ENCODE measurements at places on chromosomes 6 and 20.

GRCh38 chr6:163243083-163243482 is 171.4 kb upstream of the QKI start:
- DNase-seq = no peak

- no peak for DNase-seq
These were observed 58.5 kb upstream of the SLC22A16 start for GRCh38 chr6:110534731-110535492.

DNA sequence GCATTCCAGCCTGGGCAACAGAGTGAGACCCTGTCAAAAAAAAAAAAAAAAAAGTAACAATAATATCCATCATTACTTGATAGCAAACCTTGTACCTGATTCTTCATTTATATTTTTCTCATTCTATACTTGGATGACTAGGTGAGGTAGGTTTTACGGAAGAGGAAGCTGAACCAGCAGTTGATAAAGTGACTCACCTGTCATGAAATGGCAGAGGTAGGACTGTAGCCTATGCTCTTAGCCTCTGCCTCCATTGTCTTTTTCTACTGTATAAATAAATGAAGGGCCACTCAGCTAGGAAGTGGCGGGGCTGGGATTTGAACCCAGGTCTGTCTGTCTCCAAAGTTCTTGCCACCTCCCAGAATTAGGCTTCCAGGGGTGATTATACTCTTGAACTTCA is 20.7 kb upstream of the EPB41L1 start:
- no peak for DNase-seq

DNA sequence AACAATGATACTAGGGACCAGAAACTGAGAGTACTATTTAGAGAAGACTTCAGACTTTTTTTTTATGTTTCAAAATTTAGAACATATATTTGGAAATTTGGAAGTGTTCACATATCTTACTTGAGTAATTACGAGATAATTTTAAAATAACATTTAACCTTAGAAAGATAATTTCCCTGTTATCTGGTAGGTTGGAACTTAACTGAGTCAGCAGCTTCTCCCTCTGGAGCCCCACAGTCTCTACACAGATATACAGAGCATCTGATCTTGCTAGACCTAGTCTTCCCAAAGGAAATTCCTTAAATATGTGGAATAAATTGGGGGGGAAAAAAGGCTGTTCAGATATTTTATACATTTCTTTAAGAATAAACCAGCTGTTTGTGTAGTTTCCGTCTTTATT is 48.6 kb downstream of the TSPYL4 start:
- no peak for DNase-seq

DNA sequence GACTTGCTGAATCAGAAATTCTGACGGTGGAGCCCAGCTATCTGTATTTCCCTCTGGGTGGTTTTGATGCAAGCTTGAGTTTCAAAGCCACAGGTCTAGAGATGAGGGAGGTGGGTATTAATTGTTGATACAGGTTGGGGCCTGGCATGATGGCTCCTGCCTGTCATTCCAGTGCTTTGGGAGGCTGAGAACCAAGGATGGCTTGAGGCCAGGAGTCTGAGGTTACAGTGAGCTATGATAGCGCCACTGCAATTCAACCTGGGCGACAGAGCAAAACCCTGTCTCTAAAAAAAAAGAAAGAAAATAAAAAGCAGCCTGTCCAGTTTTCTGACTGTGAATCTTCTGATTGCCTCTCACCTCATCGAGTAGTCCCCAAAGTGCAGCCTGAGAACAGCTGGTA is 184.8 kb upstream of the SASH1 start:
- no peak for DNase-seq

- no peak for DNase-seq
These were observed 14.6 kb upstream of the LTV1 start for GRCh38 chr6:143828572-143828971.

DNA sequence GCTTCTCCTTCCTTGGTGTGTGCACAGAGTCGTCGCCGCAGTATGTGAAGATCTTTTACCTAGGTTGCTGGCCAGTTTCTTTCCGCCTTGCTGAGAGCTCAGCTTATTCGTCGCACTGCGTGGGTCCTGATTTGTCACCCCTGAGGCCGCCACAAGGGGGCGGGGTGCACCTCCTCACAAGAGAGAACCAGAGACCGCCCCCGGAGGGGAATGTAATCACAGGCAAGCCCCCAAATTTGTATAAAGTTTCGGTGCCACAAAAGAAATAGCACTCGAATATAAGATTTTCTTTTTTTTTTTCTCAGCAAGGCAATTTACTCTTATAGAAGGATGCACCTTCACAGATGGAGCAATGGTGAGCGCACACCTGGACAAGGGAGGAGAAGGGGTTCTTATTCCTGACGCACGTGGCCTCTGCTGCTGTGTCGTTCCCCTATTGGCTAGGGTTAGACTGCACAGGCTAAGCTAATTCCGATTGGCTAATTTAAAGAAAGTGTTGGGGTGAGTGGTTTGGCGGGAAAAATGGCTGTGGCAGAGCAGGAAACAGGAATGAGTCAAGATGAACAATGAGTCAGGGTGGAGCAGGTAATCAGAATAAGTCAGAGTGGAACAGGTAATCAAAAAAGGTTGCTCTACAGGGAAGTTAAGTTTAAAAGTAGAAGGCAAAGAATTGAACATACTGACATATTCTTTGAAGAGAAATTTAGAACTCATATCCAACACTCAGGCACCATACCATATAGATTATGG is 19.5 kb downstream of the NCOA3 start:
- DNase-seq = no peak

GRCh38 chr20:41308726-41309413 is 8.7 kb downstream of the ZHX3 start:
- DNase-seq = no peak

GRCh38 chr6:74505391-74505790 is 700.5 kb downstream of the COL12A1 start:
- no peak for DNase-seq

DNA sequence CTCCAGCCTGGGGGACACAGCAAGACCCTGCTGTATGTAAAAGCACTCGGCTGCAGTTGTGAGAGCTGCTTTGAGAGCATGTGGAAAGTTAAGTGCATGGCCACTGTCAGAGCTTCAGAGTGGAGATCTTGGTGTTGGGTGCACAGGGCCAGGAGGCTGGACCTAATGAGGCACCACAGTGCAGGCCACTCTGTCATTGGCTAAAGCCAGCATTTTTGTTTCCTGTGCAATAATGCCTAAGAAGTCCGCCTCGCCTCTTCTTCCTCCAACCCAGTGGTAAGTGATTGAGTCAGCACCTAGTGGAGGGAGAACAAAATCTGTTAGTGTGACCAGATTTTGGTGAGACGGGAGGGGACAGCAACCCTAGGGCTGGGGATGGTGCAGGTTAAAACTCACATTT is 60.6 kb downstream of the SSR1 start:
- DNase-seq = no peak

DNA sequence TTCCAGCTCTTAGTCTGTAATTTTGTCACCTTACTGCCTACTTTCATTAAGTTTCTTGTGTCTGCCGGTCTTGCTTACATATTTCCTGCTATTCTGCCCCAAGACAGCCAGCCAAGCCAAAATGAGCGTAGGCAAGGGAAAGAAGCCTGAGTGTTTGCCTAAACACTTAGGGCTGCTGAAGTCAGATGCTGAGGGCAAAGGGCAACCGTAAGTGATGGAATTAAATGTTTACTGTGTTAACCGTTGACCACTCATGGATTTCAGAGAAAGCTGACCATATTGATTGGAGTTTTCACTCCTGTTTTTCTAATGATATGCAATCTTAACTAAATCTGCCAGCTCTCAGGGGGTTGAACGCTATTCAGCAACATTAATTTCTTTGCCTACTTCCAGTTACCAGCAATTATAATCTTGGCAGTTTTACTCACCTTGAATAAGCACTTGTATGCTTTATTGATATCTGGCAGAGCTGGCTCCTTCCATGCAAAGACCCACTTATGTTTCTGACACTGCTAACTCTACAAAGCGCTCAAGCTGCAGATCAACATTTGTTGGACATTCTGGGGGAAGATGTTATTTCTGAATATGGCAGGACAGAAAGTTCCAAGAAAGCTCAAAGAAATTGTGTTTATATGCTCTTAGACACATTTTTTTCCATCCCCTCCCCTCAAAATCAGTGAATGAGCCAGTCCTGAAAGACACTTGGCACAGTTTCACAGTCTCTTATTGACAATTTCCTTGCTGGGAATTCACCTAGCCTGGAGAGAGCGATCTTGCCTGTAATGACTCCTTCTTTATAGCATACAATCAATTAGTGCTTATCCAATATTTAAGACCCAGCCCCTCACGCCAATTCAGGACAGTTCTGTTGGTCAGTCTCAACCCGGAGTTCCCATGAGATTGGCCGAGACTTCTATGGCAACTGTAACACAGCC is 183.8 kb downstream of the PLCB1 start:
- DNase-seq = no peak

DNA sequence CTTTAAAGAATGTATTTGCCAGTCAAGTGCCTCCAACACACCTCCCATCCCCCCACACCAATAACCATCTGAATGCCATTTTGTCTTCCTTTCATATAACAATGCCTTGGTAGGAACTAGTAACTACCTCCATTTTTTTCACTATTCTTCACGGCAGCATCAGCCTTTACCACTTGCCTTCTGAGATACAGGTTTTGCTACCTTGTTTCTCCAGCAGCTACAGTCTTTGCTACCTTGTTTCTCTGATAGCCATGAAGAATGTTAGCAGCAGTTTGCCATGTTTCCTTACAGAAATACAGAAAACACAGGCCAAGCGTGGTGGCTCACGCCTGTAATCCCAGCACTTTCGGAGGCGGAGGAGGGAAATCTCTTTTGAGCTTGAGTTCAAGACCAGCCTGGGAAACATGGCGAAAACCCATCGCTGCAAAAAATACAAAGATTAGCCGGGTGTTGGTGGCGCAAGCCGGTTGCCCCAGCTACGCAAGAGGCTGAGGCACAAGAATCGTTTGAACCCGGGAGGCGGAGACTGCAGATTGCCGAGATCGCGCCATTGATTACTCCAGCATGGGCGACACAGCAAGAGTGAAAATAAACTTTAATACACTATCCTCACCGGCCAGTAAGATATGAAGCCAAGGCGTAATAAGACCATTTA is 100.9 kb downstream of the HFE start:
- peak; percentile 48 for DNase-seq

- DNase-seq = no peak
These were observed 273.6 kb downstream of the PACRG start for GRCh38 chr6:163001330-163001729.

Data from transverse colon (tissue), 4 donors.